RWPE2 (cell line): ENCODE measurements at places on chromosomes 5 and 9.

DNA sequence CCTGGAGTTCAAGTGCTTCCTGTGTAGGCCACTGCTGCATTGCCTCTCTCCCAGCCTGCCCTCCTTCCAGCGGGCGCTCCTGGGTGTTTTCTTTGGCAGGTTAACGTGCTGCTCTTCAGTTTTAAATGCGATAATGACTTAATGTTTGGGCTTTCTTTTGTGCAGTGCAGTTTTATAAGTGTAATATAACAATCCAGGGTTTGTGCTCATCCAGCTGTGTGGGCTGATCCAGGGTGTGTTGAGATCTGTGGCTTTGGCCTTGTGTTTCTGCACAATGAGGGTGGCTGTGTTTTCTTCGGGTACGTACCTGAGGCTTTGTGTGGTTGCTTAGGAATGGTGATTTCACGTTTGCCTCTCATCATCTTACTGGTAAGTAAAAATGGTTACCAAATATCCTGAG lies 50.6 kb downstream of the PCSK5 start:
- no peak for DNase-seq

- no peak for DNase-seq
These were observed 113.6 kb downstream of the DEPDC1B start for GRCh38 chr5:60586307-60586901.

- DNase-seq: peak; percentile 35
These were observed 32.3 kb upstream of the ORM1 start for GRCh38 chr9:114290561-114290986.

GRCh38 chr5:73213566-73213998 lies 40.6 kb downstream of the TMEM174 start:
- DNase-seq: no peak
